ENCODE measurements at places on chromosomes 6 and 20. TPM values are rescaled to one million over a fixed set of nuclear protein-coding genes. Genes with fewer than 3 reads are reported as not detected.

Gene CLPSL2
- not detected for total RNA-seq

Gene SOX18
- 1.2 TPM for total RNA-seq

Gene AVP
- not detected for total RNA-seq

Gene KCNQ5
- total RNA-seq = not detected

Gene NEU1
- 45.6 TPM for total RNA-seq

Gene CCN5
- total RNA-seq = 206 TPM

All from subcutaneous adipose tissue (tissue), 4 donors.